ENCODE measurements at places on chromosomes 2 and 18.

GRCh38 chr18:30280861-30281470, 761.6 kb downstream of the DSC3 start:
- DNase-seq = no peak

GRCh38 chr2:198639580-198639979, 818.2 kb downstream of the SATB2 start:
- no peak for DNase-seq

DNA sequence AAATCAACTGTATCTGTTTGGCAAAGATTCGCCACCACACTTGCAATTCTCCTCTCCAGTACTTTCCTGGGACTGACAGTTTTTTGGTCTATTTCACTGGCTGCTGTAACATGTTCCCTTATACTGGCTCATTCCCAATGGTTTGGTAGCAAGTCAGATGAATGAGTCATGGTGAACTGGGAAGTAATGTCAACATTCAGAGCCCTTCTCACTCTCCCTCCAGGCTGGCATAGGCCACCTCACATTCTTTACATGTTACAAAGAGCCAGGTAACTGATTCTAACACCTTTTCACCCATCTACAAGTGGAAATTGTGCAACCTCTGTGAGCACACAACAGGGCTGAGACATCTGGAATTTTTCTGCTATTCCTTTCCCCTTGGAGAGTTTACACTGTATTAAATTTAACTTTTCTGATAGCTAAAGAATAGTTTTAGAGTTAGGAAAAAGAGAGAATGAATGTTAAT, 111.3 kb upstream of the TLK1 start:
- DNase-seq = no peak

DNA sequence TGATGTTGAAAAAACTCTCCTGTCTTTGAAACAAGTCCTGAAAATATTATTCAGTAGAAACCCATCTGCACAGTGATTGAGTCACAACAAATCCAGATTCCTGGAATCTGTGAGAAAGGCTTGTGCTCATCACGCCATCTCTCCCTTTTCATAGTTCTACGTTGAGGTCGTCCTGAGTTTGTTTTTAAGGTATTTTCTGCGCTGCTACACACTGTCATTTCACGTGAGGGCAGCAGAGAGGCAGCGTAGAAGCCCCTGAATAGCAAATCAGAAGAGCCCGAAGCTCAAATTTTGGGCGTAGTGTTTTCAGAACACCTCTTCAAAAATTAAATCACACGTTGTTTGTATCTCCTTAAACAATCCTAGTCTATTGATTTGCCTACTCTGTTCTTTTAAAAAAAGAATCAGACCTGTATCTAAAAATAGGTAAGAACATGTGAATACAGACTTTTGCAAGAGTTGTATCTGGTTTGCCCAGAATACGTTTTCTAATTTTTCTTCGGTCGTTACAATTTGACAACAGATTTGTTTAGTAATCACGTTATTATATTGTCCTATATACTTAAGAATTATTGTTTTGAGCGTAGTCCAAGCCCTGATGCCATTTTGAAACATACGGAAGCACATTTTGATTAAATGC, 61.6 kb upstream of the SLC38A11 start:
- no peak for DNase-seq

DNA sequence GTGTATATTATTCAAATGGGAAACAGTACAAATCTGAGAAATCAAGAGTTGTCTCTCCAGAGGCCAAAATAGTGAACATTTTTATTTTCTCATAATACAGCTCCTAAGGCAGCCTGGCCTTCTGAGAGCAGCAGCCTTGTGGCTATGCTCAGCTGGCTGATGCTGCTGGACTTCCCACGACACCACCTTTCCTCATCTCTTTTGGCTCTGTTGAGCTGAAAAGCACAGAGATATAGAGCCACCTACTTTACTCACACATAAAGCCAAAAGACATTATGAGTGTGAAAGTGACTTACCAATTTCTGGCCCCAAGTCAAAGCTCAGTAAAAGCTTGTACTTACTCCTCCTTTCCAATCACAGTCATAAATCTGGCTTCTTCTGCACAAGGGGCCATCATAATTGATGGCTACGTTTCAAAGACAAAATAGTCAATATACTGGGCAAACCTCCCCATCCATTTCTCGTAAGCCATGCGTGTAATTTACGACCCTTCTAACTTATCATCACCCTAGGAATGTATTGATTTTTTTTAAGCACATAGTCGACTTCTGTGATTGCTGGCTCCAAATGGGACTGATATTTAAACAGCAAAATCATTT, 18.6 kb upstream of the REG3A start:
- no peak for DNase-seq

DNA sequence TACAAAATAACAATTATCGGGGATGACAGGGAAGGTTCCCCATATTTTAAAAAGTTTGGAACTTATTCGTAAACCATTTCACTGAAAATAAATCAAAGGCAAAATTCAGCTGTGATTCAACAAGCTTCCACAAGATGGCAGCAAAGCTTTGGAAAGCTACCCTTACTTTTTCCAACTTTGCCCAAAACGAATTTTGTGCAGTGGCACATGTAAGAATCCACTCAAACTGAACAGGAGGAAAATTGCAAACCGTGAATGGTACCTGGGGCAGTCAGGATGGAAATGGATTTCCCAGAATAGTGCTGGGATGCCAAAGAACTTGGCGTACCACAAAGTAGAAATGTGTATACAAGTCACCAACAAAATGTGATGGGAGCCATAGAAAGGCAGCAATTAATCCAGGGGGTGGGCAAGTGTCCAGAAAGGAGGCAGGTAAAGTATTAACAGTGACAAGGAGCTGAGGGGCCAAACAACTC, 10.7 kb downstream of the RPL31 start:
- DNase-seq = peak; percentile 33

DNA sequence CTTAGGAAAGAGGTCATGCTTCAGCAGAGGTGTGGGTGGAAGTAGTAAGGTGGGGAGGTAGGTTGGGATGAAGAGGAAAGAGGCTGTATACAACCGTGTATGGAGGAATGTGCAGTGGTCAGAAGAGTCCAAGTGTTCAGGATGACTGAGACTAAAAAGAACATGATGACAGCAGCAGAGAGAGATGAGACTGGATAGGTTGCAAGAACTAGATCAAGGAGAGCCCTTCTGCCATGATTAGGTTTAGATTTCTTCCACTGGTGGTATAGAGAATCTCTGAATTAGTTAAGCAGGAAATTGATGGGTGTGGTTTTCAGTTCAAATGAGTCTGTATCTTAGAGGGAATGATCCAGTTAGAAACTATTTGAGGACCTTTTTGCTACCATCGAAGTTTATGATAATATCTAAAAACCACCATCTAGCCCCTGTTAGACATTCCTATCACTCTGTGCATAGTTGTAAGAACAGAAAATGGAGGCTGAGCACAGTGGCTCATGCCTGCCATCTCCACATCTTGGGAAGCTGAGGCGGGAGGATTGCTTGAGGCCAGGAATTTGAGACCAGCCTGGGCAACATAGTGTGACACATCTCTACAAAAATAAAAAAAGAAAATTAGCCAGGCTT, 221.0 kb downstream of the LTBP1 start:
- no peak for DNase-seq

GRCh38 chr2:14137643-14138042, 494.9 kb upstream of the LRATD1 start:
- no peak for DNase-seq

- DNase-seq = no peak
These were observed 458.7 kb upstream of the HNRNPA3 start for GRCh38 chr2:176753752-176754474.
